Nephron progenitor cell (in vitro differentiated cells): ENCODE measurements at places on chromosomes 4 and X.

DNA sequence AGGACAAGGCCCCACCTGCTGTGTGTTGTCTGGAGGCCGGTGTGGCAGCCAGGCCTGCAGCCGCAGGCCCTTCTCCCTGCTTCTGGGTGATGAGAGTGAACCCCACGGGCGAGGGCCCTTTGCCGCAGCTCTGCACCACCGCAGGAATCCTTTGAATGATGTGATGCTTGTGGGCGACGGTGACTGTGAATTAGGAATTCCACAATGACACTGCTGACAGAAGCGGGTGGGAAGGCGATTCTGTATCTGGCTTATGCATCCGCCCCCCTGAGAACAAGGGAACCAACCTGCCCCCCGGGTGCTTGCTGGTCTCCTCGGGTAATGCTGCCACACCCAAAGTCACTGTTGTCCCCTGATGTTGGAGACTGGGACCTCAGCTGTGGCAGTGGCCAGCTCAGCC, 19.5 kb upstream of the MAN2B2 start:
- no peaks in the 10 kb centered on the region for H3K4me1 ChIP-seq
- H3K27me3 ChIP-seq = peaks cover 99% of the 10 kb centered on the region
- no peak overlapping the region for H3K4me3 ChIP-seq
- DNase-seq = no peak
- H3K36me3 ChIP-seq = no peaks in the 10 kb centered on the region
- H3K27ac ChIP-seq = no peak overlapping the region

- H3K4me1 ChIP-seq = no peaks in the 10 kb centered on the region
- DNase-seq = no peak
- peaks cover 6% of the 10 kb centered on the region for H3K27me3 ChIP-seq
- H3K4me3 ChIP-seq = no peak overlapping the region
- no peak overlapping the region for H3K27ac ChIP-seq
Measured at GRCh38 chr4:21181716-21182115, 481.5 kb downstream of the PACRGL start.

- no peaks in the 10 kb centered on the region for H3K4me1 ChIP-seq
- no peak overlapping the region for H3K4me3 ChIP-seq
- DNase-seq = no peak
- no peak overlapping the region for H3K27ac ChIP-seq
- no peaks in the 10 kb centered on the region for H3K36me3 ChIP-seq
- H3K27me3 ChIP-seq = no peaks in the 10 kb centered on the region
Measured at GRCh38 chrX:143472347-143472938, 44.8 kb downstream of the SPANXN3 start.

GRCh38 chr4:608236-608635, 17.1 kb upstream of the PDE6B start:
- H3K27ac ChIP-seq = no peak overlapping the region
- no peaks in the 10 kb centered on the region for H3K4me1 ChIP-seq
- H3K27me3 ChIP-seq = peaks cover 48% of the 10 kb centered on the region
- H3K4me3 ChIP-seq = no peak overlapping the region
- H3K36me3 ChIP-seq = no peaks in the 10 kb centered on the region

- no peaks in the 10 kb centered on the region for H3K36me3 ChIP-seq
- peak overlapping the region; percentile 61 for H3K4me3 ChIP-seq
Measured at GRCh38 chr4:1795299-1796195, 2.5 kb downstream of the FGFR3 start.

DNA sequence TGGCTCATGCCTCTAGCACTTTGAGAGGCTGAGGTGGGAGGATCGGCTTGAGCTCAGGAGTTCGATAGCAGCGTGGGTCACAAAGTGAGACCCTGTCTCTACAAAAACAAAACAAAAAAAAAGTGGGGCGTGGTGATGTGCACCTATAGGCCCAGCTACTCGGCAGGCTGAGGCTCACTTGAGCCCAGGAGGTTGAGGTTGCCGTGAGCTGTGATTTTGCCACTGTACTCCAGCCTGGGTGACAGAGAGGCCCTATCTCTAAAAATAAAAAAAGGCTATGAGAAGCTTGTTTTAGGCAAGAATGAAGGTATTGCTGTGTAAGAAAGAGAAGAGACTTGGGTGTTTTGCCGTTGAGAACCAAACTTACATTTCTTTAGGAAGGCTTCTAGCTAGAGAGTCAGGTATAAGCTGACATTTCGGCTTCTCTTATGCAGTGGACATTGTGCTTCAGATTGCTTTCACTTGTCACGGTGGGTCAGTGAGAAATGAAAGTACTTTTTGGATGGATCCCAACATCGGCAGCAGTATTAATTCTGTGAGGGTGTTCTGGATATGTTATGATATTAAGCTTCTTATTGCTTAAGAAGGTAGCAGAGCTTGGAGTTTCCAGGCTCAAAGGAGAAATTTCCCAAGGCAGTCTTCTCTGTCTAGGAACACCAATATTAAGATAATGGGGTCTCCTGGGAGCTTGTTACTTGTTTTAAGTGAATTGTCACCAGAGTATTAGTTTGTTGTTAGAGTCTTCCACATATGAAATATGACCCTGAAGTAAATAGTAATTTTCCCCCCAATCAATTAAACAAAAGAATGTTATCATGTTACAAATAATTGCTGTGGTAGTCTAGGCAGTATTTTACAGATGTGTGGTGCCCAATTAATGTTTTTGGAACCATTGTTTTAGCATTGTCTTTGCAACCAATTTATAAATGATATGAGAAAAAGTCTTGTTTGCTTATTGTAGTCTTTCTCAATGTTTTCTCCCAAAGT, 17.6 kb downstream of the TMEM131L start:
- no peak overlapping the region for H3K4me3 ChIP-seq
- no peak for DNase-seq
- peaks cover 28% of the 10 kb centered on the region for H3K4me1 ChIP-seq
- H3K27ac ChIP-seq = peak overlapping the region; percentile 32
- no peaks in the 10 kb centered on the region for H3K27me3 ChIP-seq

GRCh38 chrX:123184866-123185276, 793 bp downstream of the GRIA3 start:
- peaks cover 54% of the 10 kb centered on the region for H3K4me1 ChIP-seq
- peak overlapping the region; percentile 90 for H3K4me3 ChIP-seq
- DNase-seq = peak; percentile 35
